ENCODE measurements at places on chromosomes 2 and 18.

- DNase-seq, result no peak
Measured at GRCh38 chr2:191226196-191226595, 19.0 kb upstream of the MYO1B start.

- DNase-seq, result no peak
Measured at GRCh38 chr2:219334076-219334475, 1.5 kb upstream of the RESP18 start.

DNA sequence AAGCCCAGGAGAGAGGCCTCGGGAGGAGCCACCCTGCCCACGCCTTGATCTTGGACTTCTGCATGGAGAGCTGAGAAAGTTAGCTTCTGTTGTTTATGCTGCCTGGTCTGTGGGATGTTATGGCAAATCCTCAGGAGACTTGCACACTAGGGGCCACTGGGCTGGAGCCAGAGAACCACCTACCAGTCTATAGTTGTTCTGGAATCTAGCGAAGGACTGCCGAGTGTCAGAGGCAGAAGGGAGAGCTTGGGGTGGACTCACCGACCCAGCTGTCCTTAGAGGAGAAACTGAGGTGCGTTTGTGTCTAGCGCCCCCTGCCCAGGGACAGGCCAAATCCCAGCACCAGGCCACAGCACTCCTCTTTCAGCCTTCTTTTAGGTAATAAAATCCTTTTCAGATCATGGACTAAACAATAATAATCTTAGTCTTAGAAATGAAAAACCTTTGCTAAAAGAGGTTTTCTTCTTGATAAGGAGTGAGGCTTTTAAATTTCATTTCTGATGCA, 398.7 kb upstream of the SALL3 start:
- no peak for DNase-seq

- DNase-seq, result no peak
Measured at GRCh38 chr18:31723990-31724711, 36.5 kb downstream of the SLC25A52 start.

DNA sequence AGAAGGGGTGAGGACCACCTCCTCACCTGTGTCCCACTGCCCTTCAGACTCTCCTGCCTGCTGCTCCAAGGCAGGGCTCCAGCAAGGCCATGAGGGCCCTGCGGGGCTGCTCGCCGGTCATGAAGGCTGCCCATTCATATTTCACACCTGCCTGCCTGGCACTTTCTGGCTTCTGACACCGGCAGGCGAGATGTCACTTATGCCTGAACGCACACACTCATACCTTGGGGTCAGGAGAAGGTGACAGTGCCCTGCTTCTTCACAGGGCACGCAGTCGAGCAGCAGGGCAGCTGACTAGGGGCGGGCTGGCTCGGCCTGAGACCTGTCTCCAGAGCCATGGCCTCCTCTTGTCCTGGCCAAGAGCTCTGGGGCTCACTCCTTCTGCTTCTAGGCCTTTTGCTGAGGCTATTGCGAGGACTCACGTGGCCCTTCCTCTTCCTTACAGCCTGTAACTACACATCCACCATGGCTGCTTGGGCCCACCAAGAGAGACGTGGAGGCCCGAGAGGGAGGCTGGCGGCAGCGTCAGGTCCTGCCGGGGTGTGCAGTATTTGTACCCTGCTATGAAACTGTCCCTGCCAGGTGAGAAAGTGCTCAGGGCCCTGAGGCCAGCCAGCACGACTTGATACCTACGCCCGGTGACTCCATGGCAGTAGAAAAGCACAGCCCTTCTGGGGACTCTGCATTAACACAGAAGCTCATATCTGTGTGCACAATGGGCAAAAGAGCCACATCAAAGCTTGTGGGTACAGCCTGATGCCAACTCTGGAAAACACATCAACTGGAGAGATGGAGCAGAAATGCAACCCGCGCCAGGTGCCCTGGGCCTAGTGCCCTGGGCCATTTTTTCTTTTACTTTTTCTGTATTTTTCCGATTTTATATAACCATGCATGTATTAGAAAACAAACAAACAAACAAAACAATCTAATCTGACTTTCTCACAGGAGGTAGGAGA, 30.6 kb downstream of the HS6ST1 start:
- no peak for DNase-seq

DNA sequence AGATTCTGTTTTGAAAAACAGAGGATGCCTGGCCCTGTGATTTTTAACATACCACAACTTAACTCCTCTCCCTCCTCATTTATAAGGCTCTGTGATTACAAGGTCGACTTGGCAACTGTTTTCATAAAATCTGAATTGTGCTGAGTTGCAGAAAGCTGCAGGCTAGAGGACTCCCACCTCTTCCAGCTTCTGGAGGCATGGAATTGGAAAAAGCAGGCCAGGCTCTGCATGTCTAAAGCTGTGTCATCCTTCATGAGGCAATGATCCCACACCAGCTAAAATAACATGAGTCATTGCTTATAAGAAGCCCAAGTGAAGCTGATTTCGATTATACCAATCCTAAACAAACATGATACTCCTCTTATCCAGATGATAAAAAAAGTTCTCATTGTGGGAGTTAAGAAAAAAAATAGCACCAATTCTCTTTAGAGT, 11.7 kb downstream of the ARHGAP28 start:
- no peak for DNase-seq

GRCh38 chr2:120066800-120067547, 54.1 kb downstream of the EPB41L5 start:
- DNase-seq, result peak; percentile 91

DNA sequence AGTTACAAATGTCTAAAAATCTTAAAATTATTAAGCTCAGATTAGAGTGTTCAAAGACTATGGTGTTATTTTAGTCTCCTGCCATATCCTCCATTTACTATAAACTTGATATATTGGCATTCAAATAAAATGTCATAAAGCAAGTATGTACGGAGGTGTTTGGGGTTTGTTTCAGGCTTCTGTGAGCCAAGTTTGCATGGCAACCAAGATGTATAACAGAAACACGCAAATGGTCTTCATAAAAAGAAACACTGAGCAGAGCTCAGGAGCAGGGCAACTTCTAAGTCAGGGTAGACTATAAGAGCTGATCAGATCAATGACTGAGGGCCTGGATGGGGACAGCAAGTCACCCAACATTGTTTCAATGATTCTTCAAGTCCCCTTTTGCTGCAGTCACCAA, 20.5 kb upstream of the OSR1 start:
- DNase-seq, result no peak

DNA sequence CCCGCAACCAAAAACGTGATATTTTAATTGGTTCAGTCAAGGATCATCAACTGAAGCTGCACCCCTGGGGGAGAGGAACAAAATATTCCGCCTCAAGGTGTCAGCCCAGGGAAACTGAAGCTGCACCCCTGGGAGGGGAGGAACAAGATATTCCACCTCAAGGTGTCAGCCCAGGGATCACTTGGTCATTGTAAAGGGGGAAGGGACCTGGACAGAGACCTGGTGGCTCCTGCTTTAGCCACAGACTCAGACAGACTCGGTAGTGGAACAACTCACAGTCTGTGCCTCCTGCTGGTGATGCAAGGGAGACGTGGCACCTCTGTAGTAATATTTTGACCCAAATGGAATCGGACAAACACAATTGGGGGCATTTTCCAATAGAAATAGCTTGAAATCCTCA, 75.1 kb downstream of the GBX2 start:
- no peak for DNase-seq

DNA sequence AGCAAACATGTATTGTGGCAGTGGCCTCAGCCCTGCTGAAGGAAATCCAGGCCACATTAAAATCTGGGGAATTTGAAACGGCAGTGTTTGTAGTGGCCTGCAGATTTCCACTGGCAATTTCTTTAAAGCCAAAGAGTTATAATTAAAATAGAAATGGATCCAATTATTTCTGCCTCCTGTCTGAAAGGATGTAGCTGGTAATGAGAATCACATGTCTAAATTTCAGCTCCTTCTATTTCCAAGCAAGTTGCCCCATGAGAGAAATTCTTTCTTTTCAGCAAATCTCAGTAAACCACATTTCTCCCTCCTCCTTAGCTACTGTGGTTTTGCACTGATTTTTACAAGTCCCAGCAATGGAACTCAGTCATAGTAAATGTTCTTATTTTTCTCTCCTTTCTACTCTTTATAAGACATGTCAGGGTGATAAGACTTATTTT, 55.4 kb upstream of the ZNF396 start:
- no peak for DNase-seq

GRCh38 chr18:22199005-22199404, 29.6 kb downstream of the GATA6 start:
- DNase-seq, result no peak

- no peak for DNase-seq
Measured at GRCh38 chr18:44536619-44537018, 144.1 kb upstream of the SETBP1 start.

GRCh38 chr2:102112692-102113665, 29.6 kb upstream of the IL1R1 start:
- DNase-seq, result no peak

DNA sequence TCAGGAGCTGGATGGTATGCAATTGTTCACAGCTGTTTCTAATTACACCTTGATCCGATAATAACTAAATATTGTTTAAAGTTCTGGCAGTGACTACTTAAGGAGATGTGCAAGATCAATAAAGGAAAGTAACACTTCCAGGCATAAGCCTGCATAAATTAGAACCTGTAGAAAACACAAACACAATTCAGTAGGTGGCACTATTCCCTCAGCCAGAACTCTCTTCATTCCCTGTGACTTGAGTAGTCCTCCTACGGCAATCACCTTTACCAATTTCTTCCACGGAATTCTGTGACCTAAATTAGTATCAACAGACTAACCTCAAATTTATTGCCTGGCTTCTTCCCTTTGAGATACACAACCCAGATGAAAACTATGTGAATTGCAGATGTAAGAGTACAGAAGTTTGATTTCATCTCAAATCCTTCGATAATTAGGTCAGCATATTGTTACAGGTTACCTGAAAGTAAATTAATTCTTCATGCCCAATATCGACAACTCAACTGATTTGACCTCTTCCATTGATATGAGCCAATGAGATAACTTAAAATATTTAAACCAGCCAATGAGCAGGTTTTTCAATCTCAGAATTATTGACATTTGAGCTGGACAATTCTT, 137.8 kb downstream of the PID1 start:
- DNase-seq, result peak; percentile 21

DNA sequence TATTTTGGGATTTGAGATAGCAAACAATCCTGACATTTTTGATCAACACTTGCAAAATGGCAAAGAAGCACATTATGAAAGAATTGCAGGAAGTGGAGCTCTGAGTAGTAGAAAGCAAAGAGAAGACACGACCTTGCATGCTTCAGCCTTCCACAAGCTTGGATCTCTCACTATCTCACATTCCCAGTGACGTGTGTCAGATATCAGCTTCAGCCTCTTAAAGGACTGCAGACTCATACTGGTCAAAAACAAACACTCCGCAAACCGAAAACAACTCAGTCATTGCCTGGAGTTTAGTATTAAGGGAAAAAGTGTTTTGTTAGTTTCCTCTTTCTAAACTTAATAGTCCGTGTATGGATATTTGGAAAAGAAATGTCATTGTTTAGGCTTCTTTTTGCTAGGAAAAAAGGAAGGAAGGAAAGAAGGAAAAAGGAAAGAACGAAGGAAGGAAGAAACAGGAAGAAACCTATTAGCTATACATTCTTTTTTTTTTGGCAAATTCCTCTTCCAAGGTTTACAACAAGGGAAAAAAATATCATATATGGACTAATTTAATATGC, 32.6 kb upstream of the SLC40A1 start:
- DNase-seq, result peak; percentile 20

- no peak for DNase-seq
Measured at GRCh38 chr2:81876624-81877023, 1572.1 kb upstream of the LRRTM1 start.

DNA sequence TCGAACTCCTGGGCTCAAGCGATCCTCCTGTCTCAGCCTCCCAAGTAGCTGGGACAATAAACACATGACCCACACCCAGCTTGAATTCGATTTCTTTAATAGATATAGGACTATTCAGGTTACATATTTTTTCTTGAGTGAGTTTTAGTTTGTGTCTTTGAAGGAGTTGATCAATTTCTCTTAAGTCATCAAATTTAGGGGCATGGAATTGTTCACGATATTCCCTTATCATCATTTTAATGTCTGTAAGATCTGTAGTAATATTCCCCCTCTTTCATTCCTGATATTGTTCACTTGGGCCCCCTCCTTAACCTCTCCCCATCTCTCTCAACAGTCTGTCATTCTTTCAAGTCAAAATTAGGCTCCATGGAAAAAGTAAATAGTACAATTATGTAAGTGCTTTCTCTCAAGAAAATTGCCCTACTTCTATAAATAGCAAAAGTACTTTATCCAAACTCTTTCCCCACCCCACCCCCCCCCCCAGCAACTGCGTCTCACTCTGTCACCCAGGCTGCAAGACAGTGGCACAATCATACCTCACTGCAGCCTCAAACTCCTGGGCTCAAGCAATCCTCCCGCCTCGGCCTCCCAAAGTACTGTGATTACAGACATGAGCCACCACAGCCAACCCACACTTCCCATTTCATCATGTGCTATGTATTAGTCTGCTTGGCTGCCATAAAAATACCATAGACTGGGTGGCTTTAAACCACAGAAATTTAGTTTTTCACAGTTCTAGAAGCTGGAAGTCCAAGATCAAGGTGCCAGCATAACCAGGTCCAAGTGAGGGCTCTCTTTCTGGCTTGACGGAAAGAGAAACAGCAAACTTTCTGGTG, 20.1 kb downstream of the WDR33 start:
- DNase-seq, result no peak

DNA sequence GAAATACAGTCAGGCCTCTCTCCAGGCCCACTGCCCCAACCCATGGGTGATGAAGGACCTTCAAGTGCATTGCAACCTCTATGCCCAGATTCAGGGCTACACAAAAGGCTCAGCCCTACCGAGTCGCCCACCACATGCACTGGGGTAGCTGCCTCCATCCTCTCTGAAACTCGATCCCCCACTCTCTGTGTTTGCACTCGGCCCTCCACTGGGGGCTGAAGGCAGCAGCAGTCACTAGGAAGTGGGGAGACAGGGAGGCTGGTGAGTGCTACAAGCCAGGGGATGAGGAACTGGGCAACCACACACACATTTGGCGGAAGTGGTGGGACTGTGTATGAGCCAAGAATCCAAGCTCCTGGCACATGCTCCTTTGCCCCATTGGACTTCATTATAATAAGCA, 94.6 kb downstream of the CERS6 start:
- DNase-seq, result no peak

DNA sequence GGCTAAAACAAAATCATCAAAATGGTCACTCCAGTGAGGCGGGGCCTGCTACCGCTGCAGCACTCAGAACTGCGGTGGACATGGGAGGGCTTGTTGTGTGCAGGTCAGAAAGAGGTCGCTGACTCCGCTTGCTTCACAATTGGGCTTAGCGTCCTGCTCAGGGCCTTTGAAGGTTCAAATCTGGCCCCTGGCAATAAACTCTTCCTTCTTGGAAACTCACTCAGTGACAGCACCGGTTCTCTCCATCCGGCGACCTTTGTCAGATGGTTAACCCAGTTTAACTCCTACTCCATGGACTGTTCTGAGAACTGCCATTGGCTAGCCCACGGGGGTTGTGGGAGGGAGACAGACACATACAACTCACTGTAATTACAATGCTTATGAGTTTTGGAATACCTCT, 29.0 kb upstream of the LAPTM4A start:
- no peak for DNase-seq

- DNase-seq, result no peak
Measured at GRCh38 chr2:1283871-1284270, 129.4 kb upstream of the TPO start.

GRCh38 chr2:214801068-214801467, 8.4 kb downstream of the BARD1 start:
- no peak for DNase-seq

GRCh38 chr18:29163596-29163995, 986.7 kb upstream of the CDH2 start:
- no peak for DNase-seq
